ENCODE measurements at places on chromosomes 7 and 10. TPM values are rescaled to one million over a fixed set of nuclear protein-coding genes. Genes with fewer than 3 reads are reported as not detected.

DNA sequence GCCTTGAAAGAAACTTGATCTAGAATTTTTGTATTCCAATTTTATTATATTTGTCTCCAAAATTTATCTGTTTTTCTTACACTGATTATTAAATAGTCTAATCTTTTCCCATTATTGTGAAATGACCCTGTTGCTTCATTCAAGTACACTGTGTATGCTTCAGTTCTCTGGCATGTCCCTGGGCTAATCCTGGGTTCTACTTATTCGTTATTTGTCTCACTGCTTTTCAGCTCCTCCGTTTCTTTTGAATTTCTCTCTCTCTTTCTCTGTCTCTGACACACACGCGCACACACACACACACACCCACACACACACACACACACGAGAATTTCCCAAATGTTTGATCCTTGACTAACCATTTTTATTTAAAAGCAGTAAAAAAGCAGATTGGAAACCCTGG, 768.6 kb downstream of the NRG3 start:
- no peak for DNase-seq

DNA sequence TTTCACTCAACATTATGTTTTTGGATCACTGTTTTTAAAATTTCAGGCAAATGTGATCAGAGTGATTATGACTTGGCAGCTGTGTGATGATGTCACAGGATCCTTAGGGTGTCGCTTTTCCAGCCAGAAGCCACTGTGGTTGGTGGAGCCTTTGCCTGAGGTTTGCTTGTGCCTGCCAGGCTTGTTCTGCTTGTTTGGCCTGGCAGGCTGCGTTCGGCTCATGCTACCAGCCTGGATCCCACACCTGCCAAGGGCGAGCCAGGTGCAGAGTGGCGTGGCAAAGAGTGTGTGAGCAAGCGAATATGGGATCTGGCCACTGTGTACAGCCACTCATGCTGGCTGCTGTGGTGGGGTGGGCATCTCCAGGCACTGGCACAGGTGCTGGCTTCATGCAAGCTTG, 55.7 kb downstream of the ADK start:
- peak; percentile 57 for DNase-seq

- no peak for DNase-seq
These were observed 9.9 kb downstream of the POR start for GRCh38 chr7:75924889-75925288.

DNA sequence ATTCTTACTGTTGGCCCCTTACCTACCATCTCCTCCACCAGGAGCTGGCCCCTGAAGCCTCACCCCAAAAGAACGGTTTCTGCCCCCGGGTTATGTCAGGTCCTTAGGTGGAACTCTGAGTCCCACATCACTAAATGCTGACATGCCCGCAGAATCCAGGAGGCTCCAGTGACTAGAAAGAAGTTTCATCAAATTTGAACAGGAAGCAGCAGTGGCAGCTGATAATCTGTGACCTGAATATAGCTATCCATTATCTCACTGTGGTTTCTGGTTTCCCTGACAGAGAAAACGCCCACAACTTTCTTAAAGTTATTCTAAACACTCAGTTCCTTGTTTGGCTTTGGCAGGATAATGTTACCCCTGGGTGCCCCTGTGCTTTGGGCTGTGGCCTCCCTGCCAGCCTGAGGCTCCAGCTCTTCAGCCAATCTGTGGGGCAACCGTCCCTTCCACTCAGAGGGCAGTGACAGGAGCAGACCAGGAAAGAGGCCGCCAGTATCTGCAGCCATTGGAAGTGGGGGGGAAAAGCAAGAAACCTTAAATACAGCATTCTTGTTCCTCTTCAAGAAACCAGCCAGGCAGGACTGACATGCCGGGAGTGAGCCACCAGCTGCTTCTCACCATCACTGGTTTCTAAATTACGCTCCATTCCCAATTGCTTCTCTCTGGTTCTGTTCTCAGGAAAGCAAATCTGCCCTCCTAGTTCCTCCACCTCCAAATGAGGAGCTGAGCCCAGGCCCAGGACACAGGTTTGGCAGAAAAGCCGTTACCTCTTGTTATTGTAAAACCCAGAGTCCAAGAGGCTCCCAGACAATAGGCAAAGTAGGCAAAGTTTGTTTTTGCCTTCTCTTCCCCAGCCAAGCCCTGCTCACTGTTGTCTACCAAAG, 41.2 kb upstream of the VCL start:
- DNase-seq, result peak; percentile 80

DNA sequence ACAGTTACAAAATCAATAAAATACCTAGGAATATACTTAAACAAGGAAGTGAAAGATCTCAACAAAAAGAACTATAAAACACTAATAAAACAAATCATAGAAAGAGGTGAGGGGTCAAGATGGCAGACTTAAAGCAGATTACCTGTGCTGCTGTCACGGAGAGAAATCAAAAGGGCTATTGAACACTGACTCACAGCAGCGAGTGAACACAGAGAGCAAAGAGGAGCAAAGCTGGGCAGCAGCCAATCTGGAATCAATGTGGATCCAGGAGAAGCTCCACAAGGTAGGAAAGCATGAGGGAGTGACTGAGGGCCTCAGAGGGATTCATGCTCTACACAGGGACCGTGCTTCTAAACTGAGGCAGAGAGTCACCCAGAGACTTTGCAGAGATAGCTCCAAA, 562.0 kb upstream of the SEMA3D start:
- no peak for DNase-seq

DNA sequence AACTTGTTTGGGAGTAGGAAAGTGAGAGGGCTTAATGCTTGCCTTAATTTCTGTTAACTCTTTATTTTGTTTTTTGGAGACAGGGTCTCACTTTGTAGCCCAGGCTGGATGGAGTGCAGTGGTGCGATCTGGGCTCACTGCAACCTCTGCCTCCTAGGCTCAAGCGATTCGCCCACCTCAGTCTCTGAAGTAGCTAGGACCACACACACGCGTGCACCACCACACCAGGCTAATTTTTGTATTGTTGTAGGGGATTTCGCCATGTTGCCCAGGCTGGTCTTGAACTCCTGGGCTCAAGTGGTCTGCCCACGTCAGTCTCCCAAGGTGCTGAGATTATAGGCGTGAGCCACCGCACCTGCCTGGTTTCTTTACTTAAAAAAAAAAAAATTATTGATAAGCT, 1.9 kb downstream of the PPP2R2D start:
- DNase-seq, result no peak

GRCh38 chr7:873367-874002, 2.9 kb upstream of the GET4 start:
- peak; percentile 78 for DNase-seq

DNA sequence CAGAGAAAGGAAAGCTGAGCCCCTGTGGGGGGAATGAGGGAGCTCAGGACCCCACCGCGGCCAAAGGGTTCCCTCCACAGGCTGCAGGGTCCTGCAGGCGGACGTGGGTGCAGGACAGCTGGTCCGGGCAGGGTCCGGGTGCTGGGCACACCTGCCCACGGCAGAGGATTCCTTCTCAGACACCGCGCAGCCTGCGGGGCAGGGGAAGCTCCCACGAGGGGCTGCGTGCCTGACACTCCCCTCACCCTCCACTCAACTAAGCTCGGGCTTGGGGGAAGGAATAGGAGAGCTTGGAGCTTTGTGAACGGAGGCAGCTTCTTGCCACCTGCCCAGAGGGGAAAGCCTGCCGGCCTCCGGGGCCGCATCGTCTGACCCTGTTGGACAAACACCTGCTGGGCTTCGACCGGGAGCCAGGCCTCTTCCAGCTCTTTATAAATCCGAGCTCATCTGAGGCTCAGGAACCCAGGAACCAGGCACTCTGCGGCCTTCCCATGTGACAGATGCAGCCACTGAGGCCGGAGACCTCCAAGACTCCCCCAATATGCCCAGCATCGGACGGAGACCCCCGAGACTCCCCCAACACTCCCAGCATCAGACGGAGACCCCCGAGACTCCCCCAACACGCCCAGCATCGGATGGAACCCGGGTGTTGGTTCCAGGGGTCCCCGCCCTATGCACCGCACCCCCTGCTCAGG, 97.3 kb downstream of the PDGFA start:
- DNase-seq, result no peak

- DNase-seq, result no peak
These were observed 62.2 kb upstream of the USP6NL start for GRCh38 chr10:11673346-11674280.

DNA sequence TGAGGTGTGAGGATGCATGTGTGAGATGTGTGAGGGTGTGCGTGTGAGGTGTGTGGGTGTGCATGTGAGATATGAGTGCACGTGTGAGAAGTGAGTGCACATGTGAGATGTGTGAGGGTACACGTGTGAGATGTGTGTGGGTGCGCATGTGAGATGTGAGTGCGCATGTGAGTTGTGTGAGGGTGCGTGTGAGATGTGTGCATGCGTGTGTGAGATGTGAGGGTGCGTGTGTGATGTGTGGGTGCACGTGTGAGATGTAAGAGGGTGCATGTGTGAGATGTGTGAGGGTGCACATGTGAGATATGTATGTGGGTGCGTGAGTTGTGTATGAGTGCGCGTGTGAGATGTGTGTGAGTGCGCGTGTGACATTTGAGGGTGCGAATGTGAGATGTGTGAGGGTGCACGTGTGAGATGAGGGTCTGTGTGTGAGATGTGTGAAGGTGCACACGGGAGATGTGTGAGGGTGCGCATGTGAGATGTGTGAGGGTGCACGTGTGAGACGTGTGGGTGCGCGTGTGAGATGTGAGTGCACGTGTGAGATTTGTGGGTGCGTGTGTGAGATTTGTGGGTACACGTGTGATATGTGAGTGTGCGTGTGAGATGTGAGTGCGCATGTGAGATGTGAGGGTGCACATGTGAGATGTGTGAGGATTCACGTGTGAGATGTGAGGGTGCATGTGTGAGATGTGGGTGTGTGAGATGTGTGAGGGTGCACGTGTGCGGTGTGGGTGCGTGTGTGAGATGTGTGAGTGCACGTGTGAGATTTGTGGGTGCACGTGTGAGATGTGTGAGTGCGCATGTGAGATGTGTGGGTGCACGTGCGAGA, 30.5 kb downstream of the PPIF start:
- no peak for DNase-seq

DNA sequence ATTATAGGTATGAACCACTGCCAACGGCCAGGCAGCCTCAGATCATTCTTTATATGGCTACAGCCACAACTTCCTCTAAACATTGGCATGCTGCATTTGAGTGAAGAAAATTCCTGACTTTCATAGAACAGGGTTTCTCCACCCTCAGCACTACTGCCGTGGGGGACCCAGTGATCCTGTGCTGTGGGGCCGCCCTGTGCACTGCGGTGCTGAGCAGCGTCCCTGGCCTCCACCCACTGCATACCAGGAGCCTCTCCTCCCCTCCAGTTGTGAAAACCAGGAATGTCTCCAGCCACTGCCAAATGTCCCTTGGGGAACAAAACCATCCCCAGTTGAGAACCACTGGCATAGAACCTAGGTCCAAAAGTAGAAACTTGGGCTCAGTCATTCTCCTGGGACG, 15.8 kb downstream of the CNPY1 start:
- no peak for DNase-seq

GRCh38 chr10:35875016-35875676, 233.1 kb upstream of the FZD8 start:
- DNase-seq, result no peak

- no peak for DNase-seq
These were observed 49.4 kb downstream of the RGS10 start for GRCh38 chr10:119493155-119493554.

- peak; percentile 13 for DNase-seq
These were observed 428.4 kb upstream of the KLF6 start for GRCh38 chr10:4213441-4213840.

DNA sequence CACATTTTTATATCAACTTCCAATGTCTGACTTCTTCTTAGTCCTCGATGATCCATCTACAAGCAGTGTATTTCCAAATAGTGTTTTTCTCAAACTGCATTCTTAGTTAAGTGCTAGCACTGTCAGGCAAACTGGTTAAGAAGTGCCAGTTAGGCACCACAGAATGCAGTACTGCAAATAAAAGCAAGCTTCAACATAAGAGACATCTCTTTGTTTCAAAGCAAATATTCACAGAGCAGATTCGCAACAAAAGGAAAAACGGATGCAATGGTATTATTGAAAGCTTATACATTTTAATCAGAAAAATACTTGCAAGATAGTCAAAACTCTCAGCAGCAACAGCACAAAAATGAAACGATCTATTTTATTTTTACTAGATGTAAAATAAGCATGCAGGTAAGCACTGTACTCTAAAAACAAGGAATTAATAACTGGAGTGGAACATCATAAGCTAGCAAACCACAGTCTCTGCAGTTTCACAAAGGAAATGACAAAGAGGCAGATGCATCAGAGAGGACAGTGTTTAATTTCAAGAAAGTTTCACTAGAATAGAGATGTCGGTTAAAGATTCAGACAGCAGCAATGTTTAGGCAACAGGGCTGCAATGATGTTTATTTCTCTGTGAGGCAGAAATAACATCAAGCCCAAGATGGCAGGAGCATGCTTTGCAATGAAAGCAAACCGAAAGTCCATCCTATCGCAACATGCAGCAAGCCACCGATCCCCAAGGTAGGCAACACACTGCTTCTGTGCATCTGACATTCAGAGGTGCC, 82.0 kb downstream of the FGFR2 start:
- DNase-seq, result no peak

- no peak for DNase-seq
These were observed 14.3 kb upstream of the ARHGAP12 start for GRCh38 chr10:31942892-31943291.

GRCh38 chr10:52030051-52030790, 283.9 kb upstream of the DKK1 start:
- no peak for DNase-seq

DNA sequence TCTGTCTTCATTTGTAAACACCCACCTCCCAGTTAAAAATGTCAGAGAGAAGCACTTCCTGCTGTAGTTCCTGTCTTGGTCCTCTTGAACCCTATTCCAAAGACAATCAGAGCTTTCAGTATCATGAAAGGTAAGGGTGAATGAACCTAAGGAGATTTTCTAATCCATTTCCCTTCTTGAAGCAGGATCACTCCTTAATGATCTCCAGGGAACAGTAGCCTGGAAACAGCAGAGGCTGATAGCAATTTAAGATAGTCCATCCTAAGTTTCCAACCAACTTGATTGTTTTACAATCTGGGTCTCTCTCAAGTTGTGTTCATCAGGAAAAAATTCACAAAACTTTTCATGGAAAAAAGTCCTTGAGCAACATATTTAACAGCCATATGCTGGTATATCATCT, 273.6 kb downstream of the NEBL start:
- no peak for DNase-seq

GRCh38 chr10:79178614-79179163, 109.9 kb downstream of the ZMIZ1 start:
- DNase-seq, result peak; percentile 87

- DNase-seq, result peak; percentile 98
These were observed 118.5 kb upstream of the CHST15 start for GRCh38 chr10:124211921-124212320.

The LEP gene
- total RNA-seq, result not detected

The ATP6V0E2 gene
- 3.8 TPM for total RNA-seq

The SFXN2 gene
- 2.2 TPM for total RNA-seq

The VAX1 gene
- total RNA-seq, result not detected

The TUBB8 gene
- total RNA-seq, result not detected

The GHRHR gene
- not detected for total RNA-seq

The MYO1G gene
- not detected for total RNA-seq

The MMD2 gene
- total RNA-seq, result not detected
